Posterior vena cava (tissue), 2 donors: ENCODE measurements at places on chromosomes 3 and 15.

- DNase-seq, result no peak
These were observed 38.4 kb downstream of the OXSR1 start for GRCh38 chr3:38203690-38204089.

- DNase-seq, result no peak
These were observed 80.1 kb downstream of the LRRC28 start for GRCh38 chr15:99331381-99331780.

- DNase-seq, result no peak
These were observed 15.4 kb upstream of the CX3CR1 start for GRCh38 chr3:39295184-39295775.

GRCh38 chr3:51378065-51378464 lies 7.0 kb upstream of the MANF start:
- peak; percentile 43 for DNase-seq

- peak; percentile 30 for DNase-seq
These were observed 120.1 kb downstream of the ADAMTS17 start for GRCh38 chr15:100221471-100222348.
